ENCODE measurements at places on chromosomes 6 and 20. TPM values are rescaled to one million over a fixed set of nuclear protein-coding genes. Genes with fewer than 3 reads are reported as not detected.

DNA sequence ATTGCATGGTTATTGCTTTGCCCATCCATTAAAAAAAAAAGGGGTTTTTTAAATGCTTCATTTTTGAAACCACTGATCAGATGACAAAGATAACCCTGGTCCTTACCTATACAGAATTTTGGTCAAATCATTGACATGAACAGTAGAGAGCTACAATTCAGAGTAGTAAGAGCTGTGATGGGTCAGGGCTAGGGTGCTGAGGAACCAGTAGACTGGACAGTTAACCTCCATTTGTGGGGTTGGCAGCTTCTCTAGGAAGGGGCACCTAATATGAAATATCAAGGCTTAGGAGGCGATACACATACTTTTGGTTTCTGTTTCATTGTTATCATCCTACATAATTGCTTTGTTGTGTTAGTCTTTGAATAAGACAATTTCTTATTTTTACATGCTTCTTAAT lies 55.1 kb downstream of the ORC3 start:
- peak overlapping the region; percentile 8 for H3K4me3 ChIP-seq
- peaks cover 5% of the 10 kb centered on the region for H3K36me3 ChIP-seq
- H3K4me1 ChIP-seq: no peaks in the 10 kb centered on the region
- H3K27ac ChIP-seq: no peak overlapping the region
- DNase-seq: peak; percentile 13

DNA sequence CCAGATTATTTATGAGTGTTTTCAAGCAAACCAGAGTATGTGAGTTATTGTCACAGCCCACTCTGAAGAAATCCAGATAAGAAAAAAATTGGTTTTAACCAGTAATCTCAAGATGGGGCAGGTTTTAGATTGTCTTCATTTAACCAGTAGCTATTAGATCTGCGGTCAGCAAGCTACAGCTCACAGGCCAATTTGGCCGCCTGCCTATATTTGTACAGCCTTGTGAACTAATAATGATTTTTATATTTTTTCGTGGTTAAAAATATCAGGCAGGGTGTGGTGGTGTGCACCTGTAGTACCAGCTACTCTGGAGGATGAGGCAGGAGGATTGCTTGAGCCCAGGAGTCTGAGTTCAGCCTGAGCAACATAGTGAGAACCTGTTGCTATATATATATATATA lies 5.0 kb downstream of the FAM209B start:
- H3K27ac ChIP-seq: no peak overlapping the region
- no peak for DNase-seq
- no peaks in the 10 kb centered on the region for H3K4me1 ChIP-seq
- no peaks in the 10 kb centered on the region for H3K36me3 ChIP-seq
- H3K4me3 ChIP-seq: no peak overlapping the region

GRCh38 chr6:81594501-81594900 lies 158.0 kb downstream of the TENT5A start:
- no peak for DNase-seq
- H3K4me1 ChIP-seq: no peaks in the 10 kb centered on the region
- no peaks in the 10 kb centered on the region for H3K36me3 ChIP-seq
- no peaks in the 10 kb centered on the region for H3K27me3 ChIP-seq
- no peak overlapping the region for H3K27ac ChIP-seq
- H3K4me3 ChIP-seq: no peak overlapping the region

GRCh38 chr6:94859924-94860323 lies 717.4 kb upstream of the MANEA start:
- no peak for DNase-seq
- no peaks in the 10 kb centered on the region for H3K27me3 ChIP-seq
- no peaks in the 10 kb centered on the region for H3K4me1 ChIP-seq

- H3K27me3 ChIP-seq: no peaks in the 10 kb centered on the region
- no peak for DNase-seq
- H3K27ac ChIP-seq: no peak overlapping the region
- no peaks in the 10 kb centered on the region for H3K36me3 ChIP-seq
Observed at GRCh38 chr6:158737082-158737709, 82.0 kb downstream of the EZR start.

DNA sequence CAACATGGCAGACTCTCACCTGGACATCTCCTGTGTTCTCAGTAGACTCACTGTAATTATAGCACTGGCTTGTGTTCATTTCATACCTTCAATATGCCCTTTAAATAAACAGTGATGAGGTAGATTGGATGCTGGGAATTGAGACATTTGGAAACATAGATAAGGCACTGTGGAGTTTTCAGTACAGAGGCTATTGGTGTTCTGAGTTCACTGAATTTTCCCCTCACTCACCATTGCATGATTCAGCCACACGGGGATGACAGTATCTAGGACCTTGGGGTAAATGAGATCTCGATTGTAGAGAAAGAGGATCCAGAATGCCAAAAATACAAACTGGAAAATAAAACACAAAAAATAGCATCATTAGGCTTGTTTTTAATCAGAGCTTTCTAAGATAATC lies 12.6 kb downstream of the ADTRP start:
- no peak overlapping the region for H3K27ac ChIP-seq
- H3K36me3 ChIP-seq: no peaks in the 10 kb centered on the region
- no peaks in the 10 kb centered on the region for H3K4me1 ChIP-seq
- H3K4me3 ChIP-seq: no peak overlapping the region
- H3K27me3 ChIP-seq: no peaks in the 10 kb centered on the region

The C20orf141 gene
- not detected for total RNA-seq

The RSPH4A gene
- 0.83 TPM for total RNA-seq

The RPP21 gene
- 50.6 TPM for total RNA-seq

The PMEPA1 gene
- 37.4 TPM for total RNA-seq

The CCDC167 gene
- 11.1 TPM for total RNA-seq

Data from B cell (primary cell).